NCI-H1417 (cell line): ENCODE measurements at places on chromosomes 12 and 14.

DNA sequence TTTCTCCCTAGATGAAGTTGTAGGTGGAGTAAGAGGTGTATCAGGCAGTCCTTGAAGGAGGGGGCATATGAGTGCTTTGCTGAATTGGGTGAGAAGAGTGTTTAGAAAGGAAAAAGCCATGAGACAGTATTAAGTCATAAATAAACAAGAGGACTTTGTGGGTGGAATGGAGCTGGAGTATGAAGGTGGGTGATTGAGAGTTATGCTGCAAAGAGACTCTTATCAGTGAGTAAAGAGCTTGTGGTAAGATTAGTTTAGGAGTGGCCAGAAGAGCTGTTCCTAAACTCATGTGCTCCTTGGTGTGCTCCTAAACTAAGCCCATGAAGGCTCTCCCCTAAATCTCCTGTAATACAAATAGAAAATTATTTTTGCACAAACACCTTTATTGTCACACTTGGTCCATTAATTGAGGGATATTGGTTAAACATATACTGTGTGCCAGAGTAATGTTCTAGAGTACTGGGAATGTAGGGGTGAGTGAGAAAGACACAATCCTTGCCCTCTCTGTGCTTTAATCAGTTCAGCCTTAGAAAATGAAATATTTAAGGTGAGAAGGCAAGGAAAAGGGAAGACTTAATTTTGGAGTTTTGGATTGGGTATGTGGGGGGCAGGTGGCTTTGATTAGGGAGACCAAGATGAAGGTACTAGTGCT, 9.8 kb downstream of the CHPT1 start:
- no peak for DNase-seq

DNA sequence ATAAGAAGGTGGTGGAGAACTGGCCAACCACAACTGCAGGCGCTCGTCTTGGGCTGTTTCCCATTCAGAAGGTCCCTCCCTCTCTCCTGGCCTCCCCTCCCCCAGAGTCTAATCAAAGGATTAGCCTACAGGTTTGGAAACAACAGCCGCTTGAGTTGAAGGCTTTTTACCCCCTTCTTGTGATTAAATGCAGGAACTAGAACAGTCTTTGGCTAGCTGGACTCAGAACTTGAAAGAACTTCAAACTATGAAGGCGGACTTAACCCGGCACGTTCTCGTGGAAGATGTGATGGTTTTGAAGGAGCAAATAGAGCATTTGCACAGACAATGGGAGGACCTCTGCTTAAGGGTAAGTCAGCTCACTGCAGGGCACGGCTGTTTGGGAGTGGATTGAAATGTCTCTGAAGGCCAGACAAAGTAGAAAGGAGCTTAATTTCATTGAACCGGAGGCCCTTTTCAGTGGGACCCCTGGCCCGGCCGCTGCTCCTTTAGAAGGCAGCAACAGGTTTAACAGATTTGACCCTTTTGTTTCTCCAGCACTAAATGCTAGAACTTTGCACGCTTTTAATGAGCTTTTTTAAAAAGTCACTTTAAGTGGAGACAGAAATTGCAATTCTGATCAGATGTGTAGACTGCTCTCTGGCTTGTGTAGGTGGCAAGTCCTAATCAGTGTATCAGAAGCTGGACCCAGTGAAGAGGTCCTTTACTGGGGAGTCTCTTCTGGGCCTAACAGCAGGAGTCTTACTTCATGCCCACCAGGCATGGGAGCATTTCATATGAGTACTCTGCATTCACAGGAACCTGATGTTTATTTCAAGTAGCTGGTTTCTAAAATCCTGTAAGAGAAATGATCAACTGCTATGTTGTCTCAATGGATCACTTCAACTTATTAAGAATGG, 107.7 kb downstream of the ESR2 start:
- no peak for DNase-seq

GRCh38 chr12:52965337-52965731, 16.4 kb downstream of the KRT18 start:
- no peak for DNase-seq

GRCh38 chr12:66398931-66399910, 96.9 kb downstream of the HELB start:
- DNase-seq, result no peak

DNA sequence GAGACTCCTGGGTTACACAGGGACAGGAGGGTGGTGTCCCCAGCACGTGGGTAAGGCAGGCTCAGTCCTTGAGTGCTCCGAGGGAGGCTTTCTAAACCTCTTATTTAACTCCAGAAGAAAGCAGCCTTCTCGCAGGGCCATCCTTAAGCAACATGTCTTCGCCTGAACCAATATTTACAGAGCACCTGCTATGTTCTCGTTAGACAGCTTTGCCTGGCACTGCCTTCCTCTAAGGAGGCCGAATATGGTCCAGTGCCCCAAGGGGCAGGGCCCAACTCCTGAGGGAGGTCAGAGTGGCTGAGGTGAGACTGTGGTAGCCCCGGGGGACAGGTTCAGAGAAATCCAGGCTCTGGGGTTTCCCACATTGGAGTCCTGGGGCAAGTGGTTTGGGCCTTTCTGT, 2.1 kb upstream of the SCARB1 start:
- DNase-seq, result no peak

DNA sequence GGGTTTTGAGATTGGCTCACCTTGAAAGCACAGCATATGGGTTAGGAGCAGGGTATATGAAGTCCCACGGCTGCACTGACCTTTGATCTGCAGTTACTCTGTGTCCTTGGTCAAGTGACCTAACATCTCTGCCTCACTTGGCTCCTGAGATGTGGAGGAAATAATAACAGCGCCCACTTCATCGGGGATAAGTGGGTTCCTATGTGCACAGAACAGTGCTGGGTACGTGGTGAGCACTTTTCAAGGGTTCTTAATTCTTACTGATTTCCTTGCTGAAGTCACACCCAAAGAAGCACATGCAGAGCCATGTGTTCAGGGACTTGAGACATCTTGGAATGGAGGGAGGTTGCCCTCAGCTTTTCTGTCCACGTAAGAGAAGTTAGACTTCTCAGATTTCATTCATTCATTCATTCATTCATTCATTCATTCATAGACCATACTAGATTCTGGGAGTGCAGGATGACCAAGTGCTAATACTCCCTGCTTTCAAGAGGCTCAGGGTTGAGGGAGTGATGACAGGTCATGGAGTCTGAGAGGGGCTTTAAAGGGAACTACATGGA, 39.4 kb downstream of the ADGRD1 start:
- DNase-seq, result no peak

- DNase-seq, result no peak
Observed at GRCh38 chr14:67413806-67414769, 2.1 kb upstream of the PLEK2 start.

- DNase-seq, result no peak
Observed at GRCh38 chr12:65948320-65949008, 124.2 kb downstream of the HMGA2 start.

DNA sequence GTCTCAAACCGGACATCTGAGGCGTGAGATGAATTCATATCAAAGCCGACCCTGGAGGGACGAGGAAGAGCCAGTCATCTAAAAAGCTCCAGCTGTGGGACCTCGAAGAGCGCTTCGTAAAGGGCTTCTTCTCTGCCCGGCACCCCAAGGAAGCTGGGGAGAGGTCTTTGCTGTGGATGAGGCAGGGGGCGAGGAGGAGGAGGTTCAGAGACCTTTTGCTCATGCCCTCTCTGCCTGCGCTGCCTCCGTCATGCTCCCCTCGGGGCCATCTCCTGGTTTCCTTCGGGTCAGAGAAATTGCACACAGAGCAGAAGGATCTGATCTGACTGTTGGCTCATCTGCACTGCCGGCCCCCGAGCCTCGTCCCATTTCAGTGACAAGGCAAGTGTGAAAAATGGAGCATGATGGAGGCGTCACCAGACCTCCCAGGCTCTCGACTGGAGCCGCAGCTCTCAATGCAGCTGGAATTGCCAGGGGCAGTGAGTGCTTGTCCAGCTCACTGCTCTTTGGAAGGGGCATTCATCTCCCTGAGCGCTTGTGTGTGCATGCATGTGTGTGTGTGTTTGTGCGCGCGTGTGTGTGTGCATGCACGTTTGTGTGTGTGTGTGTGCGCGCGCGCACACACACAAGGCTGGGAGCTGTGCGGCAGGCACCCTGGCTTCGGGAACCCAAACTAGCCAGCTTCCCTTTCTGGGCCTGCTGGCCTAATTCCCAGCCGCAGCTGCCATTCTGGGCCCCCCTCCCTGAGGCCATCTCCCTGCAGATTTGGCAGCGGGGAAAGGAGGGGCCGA, 9.2 kb downstream of the CABP1 start:
- DNase-seq, result peak; percentile 51

DNA sequence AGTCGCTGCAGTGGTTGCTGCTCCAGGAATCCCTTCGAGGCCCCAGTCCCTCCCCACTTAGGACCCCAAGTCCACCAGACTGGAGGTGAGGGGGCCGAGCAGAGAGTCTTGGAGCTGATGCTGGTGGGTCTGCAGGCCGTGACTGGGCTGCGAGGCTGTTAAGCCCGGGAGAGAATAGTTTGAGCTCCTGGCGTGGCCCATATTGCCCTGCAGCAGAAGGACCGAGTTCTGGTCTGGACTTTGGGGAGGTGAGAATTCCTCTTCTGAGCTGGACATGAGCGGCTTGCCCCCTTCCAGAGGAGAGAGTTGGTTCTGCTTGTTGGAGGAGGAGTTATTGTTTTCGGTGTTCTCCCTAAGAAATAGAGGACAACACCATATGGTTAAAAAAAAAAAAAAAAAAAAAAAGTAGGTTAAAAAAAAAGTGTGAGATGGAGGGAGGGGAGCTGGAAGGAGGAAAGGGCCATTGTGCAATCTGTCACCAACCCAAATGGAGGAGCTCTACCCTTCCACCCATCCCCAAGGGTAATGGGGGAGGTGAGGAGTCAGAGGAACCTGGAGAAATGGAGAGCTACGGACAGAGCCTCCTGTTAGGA, 3.0 kb downstream of the SIX1 start:
- no peak for DNase-seq

DNA sequence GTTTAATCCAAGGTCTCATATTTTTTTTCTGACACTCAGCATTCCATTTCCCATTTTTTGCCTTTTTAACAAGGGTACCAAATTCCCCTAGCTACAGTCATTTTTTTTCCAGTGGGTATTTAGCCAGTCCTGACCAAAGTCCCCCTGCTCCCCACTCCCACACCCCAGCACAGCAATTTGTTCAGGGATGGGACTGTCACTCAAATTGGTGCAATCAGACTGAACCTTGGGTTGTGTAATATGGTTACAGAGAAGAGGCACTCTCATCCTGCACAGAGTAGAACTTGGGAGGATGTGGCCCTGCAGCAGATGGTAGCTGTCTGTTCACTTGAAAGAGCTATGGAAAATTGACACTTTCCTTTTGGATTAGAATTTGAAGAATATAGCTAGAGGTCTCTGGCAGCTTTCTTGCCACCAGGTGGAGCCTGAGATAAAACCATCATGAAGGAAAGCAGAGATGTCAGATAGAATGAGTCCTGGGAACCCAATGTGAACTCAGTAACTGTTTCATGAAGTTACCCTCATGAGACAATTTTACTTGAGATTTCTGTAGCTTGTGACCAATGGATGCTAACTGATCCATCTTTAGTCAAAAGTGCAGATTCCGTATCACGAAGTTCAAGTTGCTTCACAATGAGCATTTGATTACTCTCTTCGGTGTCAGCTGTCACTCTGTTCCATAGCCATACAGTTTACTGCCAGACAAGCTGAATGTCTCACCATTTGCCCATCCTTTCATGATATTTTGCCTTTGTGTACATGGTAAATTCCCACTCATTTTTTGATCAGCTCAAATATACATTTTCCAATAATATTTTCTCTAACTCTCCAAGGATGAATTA, 394.0 kb upstream of the SYT1 start:
- DNase-seq, result peak; percentile 52

DNA sequence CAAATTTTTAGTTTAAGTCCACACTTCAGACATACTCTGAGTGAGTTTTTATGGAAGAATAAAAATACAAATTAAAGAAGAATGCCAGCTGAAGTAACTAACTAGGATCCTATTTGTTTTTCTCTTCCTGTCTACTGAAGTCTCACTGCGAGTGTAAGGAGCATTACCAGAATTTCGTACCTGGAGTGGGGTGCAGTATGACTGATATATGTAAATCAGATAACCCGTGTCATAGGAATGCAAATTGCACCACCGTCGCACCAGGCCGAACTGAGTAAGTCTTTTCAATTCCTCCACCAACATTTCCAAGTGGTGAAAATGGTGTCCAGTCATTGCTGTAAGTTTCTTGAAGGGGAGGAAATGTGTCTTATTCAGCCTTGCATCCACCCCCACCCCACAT, 52.9 kb downstream of the STAB2 start:
- DNase-seq, result no peak

DNA sequence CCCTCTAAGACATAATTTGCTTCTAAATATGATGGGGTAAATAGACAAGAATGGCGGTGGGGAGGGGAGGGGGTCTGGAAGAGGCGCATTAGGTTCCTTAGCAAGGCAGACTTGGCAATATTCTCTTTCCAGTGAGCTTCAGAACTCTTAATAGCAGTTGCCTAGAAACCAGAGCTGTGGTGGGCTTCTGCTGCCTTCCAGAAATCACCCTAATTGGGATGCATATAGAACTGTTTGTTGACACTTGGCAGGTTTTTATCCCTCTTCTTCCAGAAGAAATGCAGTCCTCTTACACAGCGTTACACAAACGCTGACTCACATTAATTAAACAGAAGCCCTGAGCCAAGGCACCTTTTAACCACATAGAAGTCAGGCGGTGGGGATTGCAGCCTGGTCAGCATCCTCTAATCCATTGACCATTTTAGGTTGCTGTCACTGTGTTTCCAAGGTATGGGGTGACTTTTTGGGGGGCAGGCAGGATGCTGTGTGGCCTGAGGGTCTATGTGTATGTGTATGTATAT, 114.1 kb downstream of the CCDC60 start:
- DNase-seq, result no peak

- DNase-seq, result no peak
Observed at GRCh38 chr12:53230108-53230845, 1.7 kb downstream of the RARG start.

DNA sequence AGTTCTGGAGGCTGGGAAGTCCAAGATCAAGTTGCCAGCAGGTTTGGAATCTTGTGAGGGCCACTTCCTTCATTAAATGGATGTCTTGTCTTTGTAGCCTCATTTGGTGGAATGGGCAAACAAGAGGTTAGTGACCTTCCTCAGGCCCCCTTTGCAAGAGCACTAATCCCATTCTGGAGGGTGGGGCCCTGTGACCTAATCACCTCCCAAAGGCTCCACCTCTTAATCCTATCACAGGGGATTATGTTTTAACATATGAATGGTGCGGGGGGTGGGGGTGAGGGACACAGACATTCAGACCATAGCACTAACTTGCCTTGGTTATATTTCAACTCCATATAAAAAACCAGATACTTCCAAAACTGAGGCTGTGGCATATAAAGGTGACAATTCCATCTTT, 59.9 kb upstream of the PPP4R3A start:
- DNase-seq, result no peak

GRCh38 chr12:105077435-105077834, 6.8 kb downstream of the ALDH1L2 start:
- DNase-seq, result no peak

GRCh38 chr14:63857466-63858030, 4.7 kb downstream of the SYNE2 start:
- no peak for DNase-seq
